Stimulated activated CD4-positive, alpha-beta T cell treated with anti-CD3 and anti-CD28 coated beads, Interleukin-1b, Interleukin-23, amount 100 ng/mL, for 1 hour (primary cell): ENCODE measurements at places on chromosomes 7 and 10.

GRCh38 chr7:12800486-12800885, 113.1 kb downstream of the ARL4A start:
- DNase-seq = no peak

- DNase-seq = no peak
These were observed 280.4 kb downstream of the KCNMA1 start for GRCh38 chr10:77357185-77357584.

GRCh38 chr7:148037044-148037443, 553.5 kb upstream of the C7orf33 start:
- DNase-seq = no peak

DNA sequence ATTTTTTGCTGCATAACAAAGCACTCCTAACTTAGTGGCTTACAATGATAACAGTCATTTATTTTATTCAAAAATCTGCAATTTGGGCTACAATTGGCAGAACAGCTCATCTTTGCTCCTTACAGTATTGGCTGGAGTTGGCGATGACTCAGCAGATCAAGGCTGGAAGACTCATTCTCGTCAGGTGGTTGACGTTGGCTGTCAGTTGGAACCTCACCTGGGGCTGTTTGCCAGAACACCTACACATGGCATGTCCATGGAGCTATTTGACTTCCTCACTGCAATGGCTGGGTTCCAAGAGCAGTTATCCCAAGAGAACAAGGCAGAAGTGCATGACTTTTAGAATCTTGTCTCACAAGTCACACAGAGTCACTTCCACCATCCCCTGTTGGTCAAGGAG, 75.1 kb downstream of the NOD1 start:
- no peak for DNase-seq

GRCh38 chr10:72311667-72312066, 37.9 kb downstream of the DDIT4 start:
- DNase-seq = no peak

DNA sequence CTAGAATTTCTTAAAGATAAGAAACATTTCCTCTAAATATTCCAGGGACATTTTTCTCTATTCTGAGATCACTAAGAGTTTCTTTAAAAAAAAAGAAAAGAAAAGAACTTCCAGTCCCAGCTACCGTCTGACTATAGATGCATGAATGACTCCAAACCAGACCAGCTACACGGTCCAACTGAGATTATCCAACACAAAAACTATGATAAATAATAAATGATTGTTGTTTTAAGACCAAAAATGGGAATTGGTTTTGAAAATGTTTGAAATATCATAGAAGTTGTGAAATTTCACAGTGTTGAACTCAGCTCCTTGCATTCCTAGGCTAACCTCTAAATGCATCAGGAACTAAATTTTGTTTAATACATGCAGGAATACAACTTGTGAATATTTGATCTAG, 1619.6 kb upstream of the LRRTM3 start:
- no peak for DNase-seq

DNA sequence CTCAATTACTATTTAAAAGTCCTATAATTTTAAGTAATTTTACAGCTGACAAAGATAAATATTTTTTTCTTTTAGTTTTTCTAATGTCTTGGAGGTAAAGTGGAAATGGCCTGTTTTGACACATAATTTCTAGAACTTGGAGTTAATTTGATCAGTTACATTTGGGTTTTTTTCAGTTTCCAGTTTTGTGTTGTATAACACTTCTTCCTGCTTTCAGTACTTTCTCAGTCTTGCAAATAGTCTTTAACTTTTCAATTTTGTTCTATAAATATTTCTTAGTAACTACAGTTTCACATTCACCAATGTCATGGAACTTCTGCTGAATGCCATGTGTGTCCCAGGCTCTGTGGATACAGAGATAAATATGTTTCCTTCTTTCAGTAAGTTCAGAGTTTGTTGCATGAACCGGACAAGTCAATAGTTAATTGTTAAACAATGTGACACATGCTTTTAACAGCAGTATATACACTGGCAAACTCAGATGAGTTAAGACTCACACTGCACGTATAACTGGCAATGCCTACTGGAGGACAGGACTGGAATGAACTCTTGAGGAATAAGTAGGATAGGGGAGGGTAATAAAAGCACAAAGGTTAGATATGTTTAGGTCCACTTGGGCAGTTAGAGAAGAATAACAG, 4.6 kb downstream of the SHOC2 start:
- no peak for DNase-seq

DNA sequence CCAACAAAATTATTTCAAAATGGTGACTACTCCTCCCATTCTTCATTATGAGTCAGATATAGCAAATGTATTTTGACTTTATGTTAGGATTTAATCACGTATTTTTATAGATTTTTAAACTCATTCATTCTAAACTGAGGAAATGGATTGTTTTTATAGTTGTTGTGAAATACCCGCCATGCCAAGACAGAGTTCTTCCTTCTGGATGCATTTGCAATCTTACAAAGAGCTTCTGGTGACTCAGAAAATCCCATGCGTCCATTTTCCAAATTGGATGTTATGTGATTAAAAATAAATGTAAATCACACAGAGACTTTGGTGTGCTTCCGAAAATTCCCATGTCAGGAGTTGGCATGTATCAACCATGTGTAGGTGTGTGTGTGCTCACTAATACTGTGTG, 179.3 kb downstream of the TRIL start:
- no peak for DNase-seq
